ENCODE measurements at places on chromosomes 6 and 20.

DNA sequence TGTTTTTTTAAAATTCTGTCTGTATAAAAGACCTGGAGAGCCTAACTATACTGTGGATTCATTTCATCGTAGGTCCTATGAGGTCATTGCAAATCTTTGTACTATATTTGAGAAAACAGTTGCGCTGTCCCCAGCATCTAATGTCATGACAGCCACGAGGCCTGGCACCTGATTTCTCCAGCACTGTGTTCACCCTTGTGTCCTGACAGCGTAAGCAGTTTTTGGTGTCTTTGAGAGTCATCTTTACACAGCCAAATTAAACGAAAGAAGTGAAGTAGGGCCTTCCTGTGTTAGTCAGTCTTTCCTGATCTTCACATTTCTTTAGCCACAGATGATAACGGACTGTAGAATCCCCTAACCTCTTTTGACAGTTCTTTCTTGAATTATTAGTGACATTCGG, 70.6 kb upstream of the PHACTR2 start:
- DNase-seq = no peak

DNA sequence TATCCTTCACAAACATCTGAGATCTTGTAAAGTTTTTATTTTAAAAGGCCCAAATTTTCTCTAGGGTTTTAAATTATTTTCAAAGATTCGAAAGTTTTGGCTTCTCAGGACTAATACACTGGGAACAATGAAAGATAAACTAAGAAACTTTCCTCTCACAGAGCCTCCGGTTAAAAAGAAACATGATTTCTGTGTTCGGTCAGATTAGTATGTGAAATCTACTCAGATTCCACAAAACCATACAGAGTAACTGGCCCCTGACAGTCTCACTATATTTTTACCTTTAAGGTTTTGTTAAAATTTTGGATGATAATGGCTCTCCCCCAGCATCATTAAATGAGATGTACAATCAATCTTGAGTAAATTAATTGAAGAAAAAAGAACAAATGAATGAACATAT, 471.0 kb downstream of the COL12A1 start:
- DNase-seq = no peak

DNA sequence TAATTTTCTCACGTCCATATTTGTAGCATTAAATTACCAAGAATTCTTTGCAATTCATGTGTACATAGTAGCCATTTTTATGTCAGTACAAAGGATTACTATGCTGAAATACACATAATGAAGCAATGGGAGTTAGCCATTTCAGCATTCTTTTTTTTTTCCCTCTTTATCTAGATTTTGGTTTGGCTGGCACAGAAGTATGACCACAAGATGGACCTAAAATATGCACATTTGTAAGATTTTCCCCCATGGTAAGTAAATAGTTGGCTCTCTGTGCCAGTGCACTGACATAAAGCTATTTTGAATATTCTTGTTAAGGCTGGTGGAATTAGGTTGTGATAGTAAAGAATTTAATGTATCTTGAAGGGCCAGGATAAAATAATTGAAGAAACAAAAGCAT, 486.1 kb upstream of the BTBD3 start:
- no peak for DNase-seq

- no peak for DNase-seq
Observed at GRCh38 chr6:135936606-135937005, 85.1 kb downstream of the PDE7B start.

DNA sequence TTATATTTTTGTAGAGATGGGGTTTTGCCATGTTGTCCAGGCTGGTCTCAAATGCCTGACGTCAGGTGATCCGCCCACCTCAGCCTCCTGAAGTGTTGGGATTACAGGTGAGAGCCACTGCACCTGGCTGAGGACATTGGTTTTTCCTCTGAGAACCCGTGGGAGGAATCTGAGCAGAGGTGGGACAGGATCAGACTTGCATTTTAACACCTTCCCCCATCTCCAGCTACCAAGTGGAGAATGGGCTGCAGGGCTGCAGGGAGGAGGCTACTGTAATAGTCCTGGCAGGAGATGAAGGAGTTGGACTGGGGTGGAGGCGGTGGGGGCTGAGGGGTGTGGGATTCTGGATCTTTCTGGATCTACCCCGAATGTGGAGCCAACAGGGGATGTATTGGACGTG, 24.5 kb downstream of the FAM110A start:
- DNase-seq = no peak

GRCh38 chr6:30555816-30556065, 548 bp downstream of the GNL1 start:
- no peak for DNase-seq

- no peak for DNase-seq
Observed at GRCh38 chr6:96016334-96017069, 728 bp downstream of the FUT9 start.

DNA sequence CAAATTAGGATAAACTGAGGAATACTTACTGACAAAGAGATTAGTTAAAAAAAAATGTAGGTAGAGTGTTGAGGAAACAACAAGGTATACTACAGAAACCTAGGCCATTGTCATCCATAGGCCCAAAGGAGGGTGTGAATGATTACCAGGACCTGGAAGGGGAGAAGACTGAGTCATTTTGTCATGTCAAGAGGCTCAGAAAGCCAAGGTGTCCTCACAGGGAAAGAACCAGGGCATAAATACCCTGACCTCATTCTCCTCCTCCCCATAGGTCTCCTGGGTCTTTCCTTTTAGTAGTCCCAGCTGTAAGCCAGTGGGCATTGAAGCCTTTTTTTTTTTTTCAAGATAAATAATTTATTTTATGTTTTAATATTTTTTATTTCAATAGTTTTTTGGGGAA, 582.1 kb upstream of the JAG1 start:
- DNase-seq = no peak

- DNase-seq = no peak
Observed at GRCh38 chr6:124303971-124304370, 500.3 kb downstream of the NKAIN2 start.

DNA sequence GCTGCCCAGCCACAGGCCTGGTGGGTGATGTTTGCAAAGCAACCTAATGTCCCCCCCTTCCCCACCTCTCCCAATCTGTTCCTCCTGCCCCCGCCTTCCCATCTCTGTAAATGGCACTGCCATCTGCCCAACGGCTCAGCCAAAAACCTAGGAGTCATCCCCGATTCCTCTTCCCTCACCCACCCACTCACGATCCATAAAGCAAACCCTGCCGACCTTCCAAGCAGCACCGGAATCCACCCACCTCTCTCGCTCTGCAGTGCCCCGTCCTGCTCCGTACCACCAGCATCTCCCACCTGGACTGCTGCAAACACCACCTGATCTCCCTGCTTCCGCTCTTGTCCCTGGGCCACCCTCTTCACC, 37.6 kb downstream of the SULF2 start:
- DNase-seq = no peak

- DNase-seq = no peak
Observed at GRCh38 chr20:51311636-51312479, 230.7 kb downstream of the NFATC2 start.

DNA sequence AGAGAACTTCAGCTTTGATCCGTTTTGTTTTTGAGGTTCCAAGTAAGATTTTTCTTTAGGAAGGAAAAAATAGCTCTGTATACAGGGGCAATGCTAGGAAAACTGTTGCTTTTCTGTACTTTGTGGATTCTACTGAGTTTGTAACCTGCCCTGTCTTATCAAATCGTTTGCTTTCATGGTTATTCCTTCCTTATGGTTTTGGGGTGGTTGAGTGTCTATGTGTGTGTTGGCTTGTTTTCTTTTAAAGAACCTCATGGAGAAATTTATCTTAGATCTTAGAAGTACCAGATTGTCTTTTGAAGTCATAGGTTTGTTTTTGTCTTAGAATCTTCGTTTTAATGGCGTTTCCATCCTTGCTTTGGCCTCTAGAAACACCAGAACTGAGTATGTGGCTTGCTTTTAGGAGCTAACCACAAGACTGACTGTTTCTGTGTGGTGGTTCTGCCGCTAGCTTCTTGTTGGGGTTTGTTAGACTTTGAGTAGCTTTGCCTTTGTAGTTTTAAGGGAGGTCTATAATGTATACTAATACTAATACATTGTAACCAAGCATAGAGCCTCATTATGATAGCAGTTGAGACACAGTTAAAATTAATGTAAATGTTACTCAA, 86.8 kb downstream of the RPP40 start:
- DNase-seq = no peak

DNA sequence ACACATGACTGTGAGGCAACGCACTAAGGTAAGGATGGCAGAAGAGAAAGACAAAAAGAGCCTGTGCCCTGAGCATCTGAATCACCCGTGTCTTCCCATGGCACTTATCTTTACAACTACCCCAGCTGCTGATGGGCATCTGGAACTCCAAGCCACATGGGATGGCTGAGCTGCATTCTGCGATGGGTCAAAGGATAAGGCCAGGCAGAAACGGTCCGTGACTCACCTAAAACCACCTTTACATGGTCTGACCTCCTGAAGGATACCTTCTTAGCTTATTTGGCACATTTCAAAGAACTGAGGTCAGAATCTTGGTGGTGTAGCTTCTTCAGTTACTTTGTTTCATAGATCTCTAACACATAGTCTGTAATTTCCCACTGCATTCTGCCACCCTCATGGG, 99.7 kb downstream of the DNAH8 start:
- DNase-seq = no peak

- DNase-seq = no peak
Observed at GRCh38 chr6:105624021-105624420, 221.1 kb upstream of the PREP start.

DNA sequence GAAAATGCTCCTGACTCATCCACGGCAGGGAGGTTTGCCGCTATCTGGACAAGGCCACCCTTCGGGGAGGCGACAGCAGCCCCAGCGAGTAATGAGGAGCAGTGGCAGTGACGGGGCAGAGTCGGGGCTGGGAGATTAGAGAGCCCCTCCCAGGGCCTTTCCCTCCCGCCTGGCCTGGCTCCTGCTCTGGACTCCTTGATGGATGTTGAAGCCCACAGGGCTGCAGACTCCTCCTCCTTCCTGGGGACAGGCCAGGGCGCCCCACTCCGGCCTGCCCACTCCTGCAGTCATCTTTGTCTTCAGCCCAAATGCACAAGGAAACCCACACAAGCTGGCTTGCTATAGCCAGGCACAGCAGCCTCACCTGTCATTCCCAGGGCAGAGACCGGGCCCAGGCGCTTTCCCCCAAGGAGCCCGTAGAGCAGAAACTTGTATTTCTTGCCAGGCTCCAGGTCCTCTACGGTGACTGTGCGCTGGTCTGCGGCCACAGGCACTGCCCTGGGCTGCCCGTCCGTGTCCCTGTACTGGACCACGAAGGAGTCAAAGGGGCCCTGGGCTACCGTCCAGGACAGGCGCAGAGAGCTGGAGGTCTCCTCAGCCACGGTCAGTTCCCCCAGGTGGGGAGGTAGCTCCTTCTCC, 7.7 kb downstream of the CYP21A2 start:
- DNase-seq = no peak

GRCh38 chr20:46983466-46983865, 88.8 kb downstream of the EYA2 start:
- DNase-seq = no peak

DNA sequence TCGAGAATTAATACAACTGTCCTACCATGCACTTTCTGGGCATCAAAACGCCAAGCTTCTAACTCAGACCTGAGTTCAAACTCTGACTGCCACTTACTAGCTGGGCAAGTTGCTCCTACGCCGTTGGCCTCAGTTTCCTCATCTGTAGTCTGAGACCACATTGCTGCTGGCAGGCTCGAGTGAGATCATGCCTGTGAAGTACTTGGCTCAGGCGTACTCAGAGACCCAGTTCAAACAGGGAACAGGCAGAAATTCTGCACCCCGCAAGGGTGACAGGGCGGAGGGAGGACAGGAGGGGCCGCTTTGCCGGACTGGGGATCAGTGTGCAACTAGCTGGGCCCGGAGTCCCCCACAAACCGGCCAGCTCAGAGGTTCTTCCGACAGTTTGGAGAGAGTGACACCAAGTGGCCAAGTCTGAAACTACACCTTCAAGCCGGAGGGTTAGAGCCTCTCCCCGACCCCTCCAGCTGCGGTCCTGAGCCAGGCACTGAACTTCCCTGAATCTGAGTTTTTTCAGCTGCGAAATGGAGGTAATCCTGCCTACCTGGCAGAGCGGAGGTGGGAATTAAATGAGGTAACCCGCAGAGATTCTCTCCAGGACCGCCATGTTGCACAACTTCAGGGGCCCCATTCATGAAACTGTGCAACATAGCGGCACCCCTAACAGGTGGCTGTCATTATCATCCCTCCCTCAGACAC, 46.0 kb upstream of the PTPN1 start:
- no peak for DNase-seq

- no peak for DNase-seq
Observed at GRCh38 chr20:14142171-14142570, 146.9 kb downstream of the MACROD2 start.

DNA sequence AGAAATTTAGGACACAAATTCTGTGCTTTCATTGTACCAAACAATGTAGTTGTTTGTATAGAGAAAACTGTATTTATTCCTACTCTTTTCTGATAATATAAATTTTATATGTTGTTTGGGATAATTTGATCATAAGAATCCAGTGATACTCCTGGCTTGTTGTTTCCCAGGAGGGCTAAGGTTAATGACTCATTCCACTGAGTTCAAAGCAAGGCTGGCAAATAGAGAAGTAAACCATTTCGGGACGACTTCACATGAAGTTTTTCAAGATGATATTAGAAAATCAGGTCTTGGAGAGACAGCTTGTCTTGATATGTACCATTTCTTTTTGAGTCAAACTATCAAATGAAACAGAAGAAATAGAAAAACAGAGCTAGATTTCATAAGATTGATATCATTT, 326.1 kb upstream of the CNR1 start:
- no peak for DNase-seq

- DNase-seq = no peak
Observed at GRCh38 chr6:83193747-83194566, 800 bp downstream of the RWDD2A start.

DNA sequence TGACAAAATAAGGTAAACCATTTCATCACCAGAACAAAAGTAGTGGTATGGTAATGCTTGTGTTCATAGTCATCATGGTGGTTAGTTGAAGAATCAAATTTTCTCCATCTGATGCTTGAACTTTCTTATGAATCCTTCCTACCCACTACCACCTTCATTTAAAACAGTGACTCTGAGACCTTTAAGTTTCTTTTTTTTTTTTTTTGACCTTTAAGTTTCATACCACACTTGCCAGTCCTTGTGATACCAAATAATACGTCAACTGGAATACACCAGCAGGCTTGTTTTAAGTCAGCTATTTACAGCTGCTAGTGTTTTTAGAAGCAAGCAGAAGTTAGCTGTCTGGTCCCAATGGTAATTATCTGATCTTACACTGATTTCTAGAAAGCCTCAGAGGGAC, 413.4 kb upstream of the SOX4 start:
- DNase-seq = no peak

DNA sequence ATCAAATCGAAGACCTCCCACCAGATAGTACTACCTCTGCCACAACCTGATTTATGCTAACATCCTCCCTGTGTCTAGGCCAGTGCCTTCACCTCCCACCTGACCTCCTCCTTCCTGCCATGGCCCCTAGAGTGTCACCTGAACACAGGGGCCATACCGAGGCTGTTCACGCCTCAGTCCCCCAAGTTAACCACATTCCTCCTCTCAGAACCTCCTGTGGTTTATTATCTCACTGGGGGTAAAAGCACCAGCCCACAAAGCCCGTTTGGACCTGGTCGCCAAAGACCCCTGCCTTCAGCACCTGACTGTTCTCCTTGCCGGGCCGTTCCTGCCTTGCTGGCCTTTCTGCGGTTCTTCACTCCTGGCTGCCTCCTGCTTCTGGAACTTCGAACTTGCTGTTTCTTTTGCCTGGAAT, 13.7 kb downstream of the MAS1 start:
- DNase-seq = no peak

- no peak for DNase-seq
Observed at GRCh38 chr20:32112841-32113240, 3.3 kb downstream of the TM9SF4 start.

Data from NCI-H1048 (cell line).